ENCODE measurements at places on chromosomes 13 and 19.

DNA sequence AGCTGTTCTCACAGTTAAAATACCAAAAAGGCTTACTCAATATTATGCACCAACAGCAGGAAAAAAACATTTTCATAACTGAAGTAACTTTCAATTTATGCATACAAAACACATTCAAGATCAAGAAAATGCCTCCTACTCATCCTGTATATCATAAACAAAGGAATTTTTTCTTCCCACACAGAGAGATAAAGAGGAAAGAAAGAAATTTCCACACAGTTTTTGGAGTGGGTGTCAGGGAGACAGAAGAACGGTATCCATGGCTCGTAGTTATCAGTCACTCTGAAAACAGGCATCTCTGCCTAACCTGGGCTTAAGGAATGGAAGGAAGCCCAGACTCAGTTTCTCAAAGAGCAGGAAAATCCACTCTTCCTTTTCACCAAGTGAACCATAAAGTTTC lies 92.4 kb upstream of the SIAH3 start:
- DNase-seq: no peak

DNA sequence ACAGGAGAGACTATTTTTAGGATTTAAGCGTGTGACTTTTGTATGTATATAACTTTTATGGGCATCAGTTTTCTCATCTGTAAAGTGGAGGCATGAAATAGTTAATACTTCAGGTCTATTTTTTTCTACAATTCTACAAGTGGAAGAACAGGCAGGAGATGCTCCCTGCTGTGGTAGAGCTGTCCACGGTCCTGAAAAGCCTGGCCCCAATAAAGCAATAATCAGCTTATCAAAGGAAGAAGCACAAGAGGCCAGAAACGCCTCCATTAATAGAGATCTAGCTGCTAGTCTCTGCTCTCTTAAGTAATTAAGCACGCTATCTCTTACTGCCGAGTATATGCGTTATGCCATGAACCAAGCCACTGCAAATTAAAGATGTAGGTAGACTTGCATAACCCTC lies 28.0 kb upstream of the WASF3 start:
- no peak for DNase-seq

DNA sequence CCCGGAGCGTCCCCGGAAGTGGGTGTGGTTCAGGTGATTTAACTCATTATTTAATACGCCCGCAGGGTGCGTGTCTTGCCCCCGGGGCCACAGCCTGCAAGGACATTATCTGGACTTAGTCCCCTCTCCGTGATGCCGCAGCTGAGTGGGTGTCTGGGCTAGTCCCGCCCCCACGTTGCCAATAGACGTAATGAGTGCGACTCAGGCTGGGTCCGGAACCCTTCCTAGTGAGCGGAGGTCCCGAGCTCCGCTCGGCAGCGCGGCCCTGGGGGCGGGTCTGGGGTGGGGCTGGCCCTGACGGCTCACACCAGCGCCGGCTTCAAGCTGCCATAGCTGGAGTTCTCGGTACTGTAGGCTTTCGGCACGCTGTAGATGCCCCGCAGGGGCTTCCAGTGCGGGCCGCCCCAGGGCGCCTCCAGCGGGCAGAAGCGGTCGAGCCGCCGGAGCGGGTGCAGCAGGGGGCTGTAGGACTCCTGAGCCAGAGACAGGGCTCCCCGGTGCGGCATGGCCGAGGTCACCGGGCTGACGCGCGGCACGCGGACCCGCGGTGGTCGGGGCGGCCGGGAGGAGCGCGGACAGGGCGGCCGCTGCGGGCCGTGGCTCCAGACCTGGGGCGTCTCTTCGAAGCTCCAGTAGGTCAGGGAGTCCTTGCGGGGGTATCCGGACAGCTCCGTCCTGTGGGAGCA lies 918 bp upstream of the LHB start:
- DNase-seq: peak; percentile 60

- DNase-seq: peak; percentile 17
Measured at GRCh38 chr13:40666933-40667621, 636 bp upstream of the FOXO1 start.

- DNase-seq: no peak
Measured at GRCh38 chr19:10010939-10011338, 635 bp upstream of the COL5A3 start.

DNA sequence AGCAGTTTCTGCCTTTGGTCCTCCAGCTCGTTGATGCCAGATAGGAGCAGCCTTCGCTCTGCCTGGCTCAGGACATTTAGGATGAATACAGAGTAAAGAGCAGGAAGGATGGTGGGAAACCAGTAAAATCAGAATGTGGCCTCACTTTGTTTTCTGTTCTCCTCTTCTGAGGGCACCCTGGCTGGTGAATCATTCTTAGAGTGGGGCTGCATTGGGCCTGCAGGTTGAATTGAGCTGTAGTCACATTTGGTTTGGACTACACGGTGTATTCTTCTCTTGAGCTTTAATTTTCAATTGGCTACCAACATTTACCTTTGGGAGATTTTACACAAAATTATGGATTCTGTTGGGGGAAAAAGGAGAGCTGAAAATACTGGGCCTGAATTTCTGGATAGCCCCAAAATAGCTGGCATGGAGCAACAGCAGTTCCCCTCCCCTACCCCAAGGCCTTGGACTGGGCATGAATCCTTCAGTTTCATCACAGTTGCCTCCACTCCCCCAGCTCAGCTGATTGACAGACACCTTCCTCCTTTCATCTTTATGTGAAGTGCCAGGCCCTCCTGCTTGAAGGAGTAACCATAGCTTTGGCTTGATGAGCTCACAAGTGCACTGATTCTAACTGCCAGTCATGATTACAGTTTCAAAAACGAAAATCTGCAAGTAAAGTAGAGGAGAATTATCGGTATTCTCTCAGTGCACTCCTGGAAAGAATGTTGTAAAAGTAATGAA lies 24.3 kb downstream of the ERCC5 start:
- no peak for DNase-seq

GRCh38 chr13:37118016-37118415 lies 12.6 kb upstream of the CSNK1A1L start:
- no peak for DNase-seq
